ENCODE measurements at places on chromosomes 4 and X.

DNA sequence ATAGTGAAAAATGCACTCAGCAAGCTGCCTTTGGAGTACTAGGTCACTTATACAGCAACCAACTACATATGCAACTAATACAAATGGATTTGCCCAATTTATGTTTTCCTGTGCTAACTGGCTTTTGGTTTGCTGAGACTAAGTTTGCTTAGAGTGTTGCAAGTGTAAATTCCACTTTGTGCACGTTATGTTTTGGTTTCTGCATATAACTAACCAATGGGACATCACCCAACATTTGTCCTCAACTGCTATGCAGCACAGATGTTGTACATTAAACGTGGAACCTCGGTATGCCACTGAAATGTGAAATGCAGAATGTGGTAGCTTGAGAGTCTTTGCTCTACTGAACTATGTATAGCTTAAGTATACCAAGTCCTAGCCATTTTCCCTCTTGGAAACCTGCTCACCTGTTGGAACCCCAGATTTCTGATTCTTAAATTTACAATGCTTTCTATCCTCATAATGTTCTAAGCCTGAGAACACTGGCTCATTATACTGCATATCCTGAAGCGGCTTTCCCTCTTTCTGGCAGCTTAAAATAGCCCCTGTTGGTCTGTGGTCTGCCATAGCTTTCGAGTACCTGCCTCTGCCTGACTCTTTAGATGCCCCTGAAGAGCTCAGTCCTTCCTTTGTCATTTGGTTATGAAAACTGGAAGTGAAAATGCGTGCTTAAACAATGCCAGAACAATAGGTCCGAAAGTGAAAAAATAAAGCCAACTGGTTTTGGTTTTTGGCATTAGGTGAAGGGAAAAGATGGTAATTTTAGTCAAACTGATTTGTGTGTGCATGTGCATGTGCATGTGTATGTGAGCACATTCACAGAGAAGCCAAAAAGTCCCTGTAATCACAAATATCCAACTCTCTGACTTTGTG, 158.0 kb downstream of the SH2D1A start:
- no peak for DNase-seq

DNA sequence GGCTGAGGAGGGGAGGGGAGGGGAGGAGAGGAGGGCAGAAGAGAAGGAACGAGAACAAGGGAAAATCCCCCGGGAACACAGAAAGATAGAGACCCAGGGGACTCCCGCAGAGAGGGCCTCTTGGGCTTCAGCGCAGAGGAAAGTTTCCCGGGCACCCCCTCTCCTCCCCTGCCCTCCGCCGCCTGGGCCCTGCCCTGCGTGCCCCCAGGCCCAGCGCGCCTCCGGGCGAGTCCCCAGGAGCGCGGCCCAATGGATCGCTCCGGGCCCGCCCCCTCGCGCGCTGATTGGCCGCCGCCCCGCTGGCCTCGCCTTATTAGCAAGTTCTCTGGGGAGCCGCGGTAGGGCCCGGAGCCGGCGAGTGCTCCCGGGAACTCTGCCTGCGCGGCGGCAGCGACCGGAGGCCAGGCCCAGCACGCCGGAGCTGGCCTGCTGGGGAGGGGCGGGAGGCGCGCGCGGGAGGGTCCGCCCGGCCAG, at the start of gene MSX1:
Gene MSX1 (plus strand): TSS at position 341 of the 474 bp plus-strand sequence. CDS start 235 bp downstream, outside the sequence.
- peak; percentile 32 for DNase-seq

- no peak for DNase-seq
Observed at GRCh38 chr4:134708616-134709015, 507.0 kb upstream of the PABPC4L start.

GRCh38 chrX:44494357-44494756, 48.3 kb downstream of the FUNDC1 start:
- no peak for DNase-seq

DNA sequence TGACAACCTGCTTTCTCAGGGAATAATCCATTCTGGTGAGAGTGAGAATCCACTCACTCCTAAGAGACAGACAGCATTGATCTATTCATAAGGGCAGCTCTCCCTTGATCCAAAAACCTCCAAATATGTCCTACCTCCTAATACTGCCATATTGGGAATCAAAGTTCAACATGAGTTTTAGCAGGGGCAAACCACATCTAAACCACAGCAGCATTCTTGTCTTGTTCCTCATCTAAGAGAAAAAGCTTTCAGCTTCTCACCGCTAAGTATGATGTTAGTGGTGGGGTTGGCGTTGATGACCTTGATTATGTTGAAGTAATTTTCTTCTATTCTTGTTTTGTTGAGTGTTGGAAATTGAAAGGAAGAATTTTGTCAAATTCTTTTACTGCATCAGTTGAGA, 69.6 kb downstream of the SERTM2 start:
- no peak for DNase-seq

- DNase-seq, result no peak
Observed at GRCh38 chr4:153622093-153622492, 62.0 kb upstream of the TLR2 start.

DNA sequence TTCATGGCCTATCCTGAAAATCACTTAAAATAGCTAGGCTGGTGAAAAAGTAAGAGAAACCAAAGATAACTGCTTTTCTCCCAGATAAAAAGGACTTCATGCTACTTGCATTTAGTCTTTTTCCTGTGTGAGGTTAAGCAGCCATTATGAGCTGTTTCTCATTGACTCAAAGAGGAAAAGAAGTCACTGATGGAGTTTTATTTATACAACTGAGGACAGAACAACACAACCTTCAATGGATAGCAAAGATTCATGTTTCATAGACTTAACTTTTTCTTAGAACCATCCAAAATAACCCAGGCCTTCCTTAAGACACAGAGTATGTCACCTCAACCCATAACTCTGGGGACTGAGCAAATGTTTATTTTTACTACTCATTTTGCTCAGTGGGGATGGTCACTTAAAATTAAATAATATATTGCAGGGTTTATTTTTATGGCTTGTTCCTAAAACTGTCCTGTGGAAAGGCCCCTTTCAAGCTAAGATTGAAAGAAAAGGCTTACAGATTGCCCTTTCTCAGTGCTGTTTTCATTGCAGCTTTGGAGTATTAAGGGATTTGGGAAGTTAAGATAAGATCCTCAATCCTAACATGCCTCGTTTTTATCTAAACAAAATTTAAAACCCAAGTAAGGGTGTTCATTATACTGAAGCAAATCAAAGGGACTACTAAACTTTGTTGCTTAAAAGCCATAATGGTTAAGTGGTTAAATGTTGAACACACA, 252.6 kb upstream of the MAD2L1 start:
- DNase-seq, result no peak

DNA sequence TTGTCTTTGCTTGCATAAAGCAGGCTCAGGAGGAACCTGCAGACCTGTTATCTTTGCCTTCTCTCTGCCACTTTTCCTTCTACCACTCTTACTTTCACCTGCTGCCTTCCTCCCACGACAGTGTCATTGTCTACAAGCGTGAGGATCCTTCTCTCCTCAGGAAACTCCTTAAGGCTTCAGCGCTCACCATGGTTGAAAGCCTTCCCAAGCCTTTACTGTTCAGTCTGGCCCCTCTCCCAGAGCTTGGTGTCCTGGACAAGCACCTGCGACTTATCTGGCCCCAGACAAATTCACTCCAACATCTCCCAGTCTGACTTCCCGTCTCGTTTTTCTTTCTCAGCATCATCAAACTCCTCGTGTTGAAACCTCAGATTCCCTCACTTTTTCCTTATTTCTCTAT, 31.0 kb downstream of the CC2D2A start:
- DNase-seq, result no peak

GRCh38 chr4:178414881-178415446, 972.7 kb upstream of the AGA start:
- DNase-seq, result no peak

- DNase-seq, result no peak
Observed at GRCh38 chr4:100017637-100018310, 67.7 kb upstream of the H2AZ1 start.

DNA sequence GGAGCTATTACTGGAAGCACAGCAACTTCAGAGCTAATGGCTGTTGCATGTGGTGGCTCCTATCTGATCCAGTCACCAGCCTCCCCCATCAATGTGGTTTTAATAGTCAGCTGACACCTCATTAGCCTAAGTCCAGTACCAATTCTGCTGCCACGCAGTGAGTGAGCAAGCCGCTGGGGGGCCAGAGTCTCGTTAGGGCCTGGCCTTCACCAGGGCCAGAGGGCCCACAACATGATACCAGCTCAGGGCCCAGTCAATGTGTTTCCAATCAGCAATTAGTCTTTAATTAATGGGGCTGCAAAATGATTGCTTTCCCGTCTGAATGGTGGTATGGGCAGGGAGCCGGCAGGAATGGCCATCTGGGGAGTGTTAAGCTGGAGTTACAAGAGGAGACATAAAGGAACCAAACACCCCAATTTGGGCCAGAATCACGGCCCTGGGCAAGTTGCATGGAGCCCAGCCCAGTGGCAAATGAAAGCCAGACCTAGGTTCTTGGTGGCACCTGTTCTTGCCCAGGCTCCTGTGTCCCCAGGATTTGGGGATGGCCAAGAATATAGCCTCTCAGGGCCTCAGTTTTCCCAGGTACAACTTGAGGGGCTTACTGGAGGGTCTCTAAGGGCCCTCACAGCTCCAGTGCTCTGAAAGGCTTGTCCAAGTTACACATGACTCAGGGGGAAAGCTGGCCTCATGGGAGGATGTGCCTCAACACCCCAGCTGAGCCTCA, 119.2 kb downstream of the EFNB1 start:
- DNase-seq, result no peak

GRCh38 chrX:20378233-20378920, 111.7 kb upstream of the RPS6KA3 start:
- no peak for DNase-seq

- no peak for DNase-seq
Observed at GRCh38 chr4:5206016-5206790, 154.9 kb downstream of the STK32B start.

DNA sequence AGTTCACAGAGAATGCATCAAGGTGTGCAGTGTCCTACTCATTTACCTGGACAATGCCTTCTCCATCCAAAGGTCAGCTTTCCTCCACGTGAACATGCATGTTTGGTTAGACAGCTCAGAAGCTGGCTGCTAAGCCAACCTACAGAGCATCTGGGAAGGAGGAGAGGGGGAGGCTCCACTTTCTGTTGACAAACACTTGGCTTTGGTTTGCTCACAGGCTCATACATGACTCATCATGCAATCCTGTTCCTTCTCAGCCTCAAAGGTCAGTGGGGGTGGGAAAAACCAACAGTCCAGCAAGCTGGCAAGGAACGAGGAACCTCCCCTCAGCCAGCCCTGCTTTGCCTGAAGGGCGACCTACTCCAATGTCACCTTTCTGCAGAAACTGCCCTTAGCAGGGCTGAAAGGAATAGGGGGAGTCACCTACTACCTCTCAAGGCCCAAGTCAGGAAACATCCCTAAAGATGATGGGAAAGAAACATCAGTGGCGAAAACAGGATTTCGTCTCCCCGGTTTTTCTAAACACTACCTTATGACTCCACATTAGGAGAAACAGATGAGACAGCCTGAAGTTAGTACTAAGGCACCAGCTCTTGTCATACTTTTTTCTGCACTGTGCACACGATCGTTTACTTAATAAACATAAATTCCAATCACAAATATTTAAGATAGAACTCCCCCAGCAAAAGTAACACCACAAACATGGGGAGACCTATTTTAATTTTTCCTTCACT, 37.9 kb downstream of the RELL1 start:
- no peak for DNase-seq

DNA sequence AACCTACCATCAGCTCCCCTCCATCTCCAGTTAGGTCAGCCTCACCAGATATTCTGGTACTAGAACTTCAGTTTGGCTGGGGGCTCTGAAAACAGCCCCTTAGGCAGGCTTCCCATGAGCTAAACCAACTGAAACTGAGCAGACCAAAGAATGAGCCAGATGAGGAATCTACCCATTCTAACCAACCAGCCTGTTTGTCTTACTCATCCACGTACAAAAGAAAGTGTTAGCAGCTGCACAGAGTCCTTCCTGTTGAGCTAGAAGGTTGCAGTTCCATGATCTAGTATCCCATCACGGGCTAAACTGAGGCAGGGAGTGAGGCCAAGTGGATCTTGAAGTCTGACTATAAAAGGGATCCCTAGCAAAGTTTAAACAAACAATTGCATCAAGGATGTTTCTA, 17.5 kb downstream of the MAGEA9B start:
- no peak for DNase-seq

- no peak for DNase-seq
Observed at GRCh38 chr4:81538716-81539427, 67.2 kb upstream of the RASGEF1B start.

GRCh38 chr4:16289897-16290554, 63.8 kb upstream of the TAPT1 start:
- no peak for DNase-seq

DNA sequence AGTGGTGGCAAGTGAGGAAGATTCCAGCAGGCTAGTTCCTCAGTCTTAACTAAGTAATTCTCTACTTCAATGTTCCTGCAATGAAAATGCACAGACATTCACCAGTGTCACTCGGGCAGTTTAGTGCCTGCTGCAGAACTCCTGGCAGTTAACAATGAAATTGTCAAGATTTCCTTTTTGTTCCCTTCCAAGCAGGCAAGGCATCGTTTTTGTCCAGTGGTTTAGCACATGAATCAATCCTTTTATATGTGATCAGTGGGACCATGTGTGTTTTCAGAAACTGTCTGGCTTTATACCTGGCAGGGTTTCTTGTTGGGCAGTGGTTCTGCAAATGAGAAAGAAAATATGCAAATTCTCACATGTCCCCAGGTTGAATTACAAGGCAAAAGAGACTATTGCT, 122.2 kb downstream of the GBA3 start:
- no peak for DNase-seq
